ENCODE measurements at places on chromosomes 5 and 9.

GRCh38 chr5:150112201-150113046 lies 26.1 kb upstream of the CSF1R start:
- no peak for DNase-seq

- no peak for DNase-seq
These were observed 85.5 kb downstream of the YIPF5 start for GRCh38 chr5:144084971-144085370.

GRCh38 chr9:6708732-6709131 lies 49.0 kb upstream of the KDM4C start:
- DNase-seq: no peak

DNA sequence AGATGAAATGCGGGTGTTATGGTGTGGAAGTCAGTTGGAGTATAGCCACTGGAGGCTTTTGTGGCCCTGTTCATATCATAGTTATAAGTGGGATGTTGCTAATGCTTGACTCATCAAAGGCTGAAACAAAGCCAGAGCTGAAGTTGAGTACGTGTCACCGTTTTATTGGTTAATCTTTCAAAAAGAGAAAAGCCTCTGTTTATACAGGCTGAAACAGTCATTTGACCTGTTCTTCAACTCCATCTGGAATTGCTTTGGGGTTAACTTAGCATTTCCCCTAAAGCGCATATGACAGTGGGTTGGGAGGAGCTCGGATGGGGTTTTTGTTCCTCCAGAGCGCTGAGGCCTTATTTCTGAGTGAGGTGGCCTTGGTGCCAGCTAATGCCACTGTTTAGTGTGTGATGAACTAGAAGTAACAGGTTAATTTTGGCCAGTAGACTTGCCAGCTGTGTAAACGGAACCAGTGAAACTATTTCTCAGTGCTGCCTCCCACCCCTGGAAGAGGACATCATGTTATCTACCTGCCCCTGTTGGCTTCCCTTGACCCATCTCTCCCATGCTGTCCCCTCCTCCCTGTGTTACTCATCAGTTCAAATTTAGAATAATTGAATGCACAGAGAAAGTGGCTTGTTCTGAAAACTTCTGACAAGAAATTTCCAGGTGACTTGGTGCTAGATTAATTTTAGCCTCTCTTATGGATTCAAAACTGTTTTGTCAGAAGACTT lies 34.2 kb downstream of the MTAP start:
- DNase-seq: peak; percentile 86

- DNase-seq: no peak
These were observed 365.6 kb downstream of the MAN2A1 start for GRCh38 chr5:110055302-110055701.

DNA sequence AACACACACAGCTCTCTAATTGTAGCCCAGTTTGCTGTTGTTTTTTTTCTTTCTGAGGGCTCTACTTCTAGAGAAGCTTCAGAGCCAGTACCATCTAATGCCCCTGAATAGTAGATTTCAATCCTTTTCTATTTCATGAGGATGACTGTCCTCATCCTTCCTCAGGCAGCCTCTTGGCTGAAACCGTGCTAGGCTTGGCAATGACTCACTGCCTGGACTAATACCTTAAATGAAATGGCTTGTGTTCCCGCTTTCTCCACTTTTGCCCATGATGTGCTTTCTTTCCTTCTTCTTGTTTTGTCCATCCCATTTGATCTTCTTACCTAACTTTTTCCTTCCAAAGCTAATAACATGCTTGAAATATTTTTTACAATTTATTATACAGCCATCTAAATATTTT lies 80.1 kb downstream of the ITGA1 start:
- DNase-seq: no peak

- DNase-seq: no peak
These were observed 71.1 kb upstream of the NR3C1 start for GRCh38 chr5:143474616-143475015.

DNA sequence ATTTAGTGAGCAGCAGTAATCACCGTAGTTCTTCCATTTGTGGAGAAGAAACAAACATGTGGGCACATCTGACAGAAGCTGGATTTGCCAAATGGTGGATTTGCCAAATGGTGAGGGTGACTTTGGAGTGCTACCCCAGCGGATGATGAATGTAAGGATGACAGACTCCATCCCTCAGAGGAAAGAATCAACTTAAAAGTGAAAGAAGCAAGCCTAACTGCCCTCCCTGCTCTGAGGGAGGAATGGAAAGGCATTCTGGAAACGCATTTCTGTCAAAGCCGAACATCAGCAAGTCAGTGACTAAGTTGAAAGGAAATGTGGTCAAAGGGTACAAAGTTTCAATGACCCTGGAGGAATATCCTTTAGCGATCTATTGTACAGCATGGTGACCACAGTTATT lies 143.5 kb downstream of the GPBP1 start:
- no peak for DNase-seq

DNA sequence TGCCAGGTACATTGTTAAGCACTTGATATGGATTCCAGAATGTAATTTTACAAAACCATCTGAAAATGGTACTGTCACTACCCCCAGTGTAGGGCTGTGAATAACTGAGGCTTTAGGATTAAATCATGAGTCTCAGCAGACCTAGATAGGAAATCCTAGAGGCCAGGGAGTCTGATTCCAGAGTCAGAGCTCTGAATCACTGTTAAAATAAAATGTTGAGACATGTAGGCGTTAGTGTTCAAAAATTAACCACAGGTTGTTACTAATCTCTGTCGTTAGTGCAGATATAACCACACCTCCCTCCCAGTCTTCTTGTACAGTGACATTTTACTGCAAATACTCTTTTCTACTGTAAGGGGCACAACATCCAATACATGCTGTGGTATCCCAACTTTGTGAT lies 1828.8 kb downstream of the MAT2B start:
- DNase-seq: no peak

Measured in HS-27A (cell line).